Activated gamma-delta T cell (primary cell): ENCODE measurements at places on chromosomes 6 and 20.

DNA sequence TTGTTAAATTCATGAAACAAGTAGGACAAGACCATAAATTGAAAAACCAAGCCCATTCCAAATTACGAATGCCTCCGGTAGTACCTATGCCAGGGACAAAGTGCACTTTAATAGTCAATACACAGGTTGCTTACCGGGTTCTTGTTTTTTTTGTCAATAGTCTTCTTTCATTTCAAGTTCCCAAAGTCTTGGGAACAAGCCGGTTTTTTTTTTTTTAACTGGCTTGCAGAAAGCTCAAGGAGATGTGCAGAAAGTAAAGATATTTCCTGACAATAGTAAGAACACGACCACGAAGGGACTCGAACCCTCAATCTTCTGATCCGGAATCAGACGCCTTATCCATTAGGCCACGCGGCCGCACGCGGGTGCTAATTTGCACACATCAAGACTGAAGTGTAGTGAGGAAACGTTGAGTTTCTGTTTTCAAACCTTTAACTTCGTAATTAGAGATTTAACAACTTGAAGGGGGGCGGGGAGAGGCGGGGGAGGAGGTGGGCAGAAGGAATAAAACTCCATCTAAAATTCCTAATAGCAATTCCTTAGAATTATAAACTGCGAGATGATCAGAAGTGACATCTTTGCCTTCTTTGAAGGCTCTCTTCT, 181.0 kb downstream of the TRIM27 start:
- no peak for DNase-seq

GRCh38 chr6:34161857-34162515, 16.1 kb upstream of the GRM4 start:
- DNase-seq, result no peak

DNA sequence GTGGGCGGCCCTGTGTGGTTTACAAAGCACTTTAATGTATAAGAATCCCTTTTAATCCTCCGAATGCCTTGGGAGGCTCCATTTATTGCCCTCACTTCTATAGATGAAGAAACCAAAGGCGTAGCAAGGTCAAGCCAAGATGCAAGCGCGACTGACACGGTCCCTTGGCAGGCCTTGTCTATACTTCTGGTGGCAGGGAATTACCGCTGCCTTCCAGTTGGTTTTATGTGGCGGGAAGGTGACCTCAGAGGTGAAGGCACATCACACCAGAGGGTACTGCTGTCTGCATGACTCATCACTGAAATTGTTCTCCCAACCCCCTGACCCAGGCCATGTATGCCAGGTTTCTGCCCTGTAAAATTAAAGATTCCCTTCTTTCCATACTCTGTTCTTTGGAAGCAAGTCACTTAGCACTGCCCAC, 36.1 kb upstream of the NAA20 start:
- no peak for DNase-seq

DNA sequence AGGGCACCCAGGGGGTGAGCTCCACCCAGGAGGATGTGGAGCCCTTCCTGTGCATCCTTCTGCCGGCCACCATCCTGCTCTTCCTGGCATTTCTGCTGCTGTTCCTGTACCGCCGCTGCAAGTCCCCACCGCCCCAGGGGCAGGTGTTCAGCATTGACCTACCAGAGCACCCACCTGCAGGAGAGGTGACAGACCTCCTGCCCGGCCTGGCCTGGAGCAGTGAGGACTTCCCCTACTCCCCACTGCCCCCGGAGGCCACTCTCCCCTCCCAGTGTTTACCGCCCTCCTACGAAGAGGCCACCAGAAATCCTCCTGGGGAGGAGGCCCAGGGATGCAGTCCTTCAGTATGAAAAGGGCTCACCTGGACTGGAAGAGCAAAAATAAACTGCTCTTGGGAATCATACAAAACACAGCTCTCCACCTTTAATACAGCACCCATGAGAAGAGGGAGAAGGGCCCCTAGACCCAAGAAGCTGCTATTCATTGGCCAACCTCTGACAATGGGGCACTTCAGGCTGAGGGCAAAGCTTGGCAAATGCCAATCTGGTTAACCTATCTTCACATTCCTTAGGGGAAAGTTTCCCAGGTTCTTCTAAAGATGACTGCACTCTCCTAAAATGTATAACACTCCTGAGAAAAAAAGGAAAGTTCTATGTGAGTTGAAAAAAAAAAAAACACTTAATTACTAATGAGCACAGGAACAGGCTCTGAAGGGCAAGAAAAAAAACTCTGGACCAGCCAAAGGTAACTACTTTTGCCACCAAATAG, 5.0 kb downstream of the SMIM28 start:
- DNase-seq, result no peak

DNA sequence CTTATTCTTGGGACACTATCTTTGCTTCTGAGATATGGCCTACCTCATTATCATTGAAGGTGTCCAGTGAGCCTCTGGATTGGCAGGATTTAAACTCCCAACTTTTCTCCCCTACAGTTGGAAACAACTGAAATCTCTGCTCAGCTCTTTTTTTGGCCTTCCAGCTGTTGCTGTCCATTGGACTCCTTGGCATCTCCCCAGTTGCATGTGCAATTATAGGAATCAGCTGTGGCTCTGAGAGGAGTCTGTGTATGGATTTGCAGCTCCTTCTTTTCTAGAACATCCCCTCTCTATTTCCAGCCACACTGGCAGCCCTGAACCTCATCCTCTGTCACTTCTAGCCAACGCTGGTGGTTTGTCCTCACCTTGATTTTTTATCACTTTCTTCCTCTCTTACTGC, 21.2 kb downstream of the RAB22A start:
- DNase-seq, result no peak

DNA sequence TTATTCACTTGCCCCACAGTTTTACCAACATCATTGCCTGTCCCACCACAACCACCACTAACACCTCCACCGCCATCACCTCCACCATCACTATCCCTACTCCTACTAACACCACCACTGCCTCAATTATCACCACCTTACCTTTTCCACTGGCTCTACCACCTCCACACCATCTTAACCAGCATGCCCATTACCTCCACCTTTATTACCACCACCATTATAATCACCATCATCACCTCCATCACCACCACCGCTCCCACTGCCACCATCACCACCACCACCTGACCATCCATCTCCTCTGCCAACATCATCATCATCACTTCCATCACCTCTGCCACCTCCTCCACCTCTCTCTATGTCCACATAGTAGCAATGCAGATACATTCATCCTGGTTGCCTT, 90.0 kb downstream of the SNAP25 start:
- DNase-seq, result no peak

DNA sequence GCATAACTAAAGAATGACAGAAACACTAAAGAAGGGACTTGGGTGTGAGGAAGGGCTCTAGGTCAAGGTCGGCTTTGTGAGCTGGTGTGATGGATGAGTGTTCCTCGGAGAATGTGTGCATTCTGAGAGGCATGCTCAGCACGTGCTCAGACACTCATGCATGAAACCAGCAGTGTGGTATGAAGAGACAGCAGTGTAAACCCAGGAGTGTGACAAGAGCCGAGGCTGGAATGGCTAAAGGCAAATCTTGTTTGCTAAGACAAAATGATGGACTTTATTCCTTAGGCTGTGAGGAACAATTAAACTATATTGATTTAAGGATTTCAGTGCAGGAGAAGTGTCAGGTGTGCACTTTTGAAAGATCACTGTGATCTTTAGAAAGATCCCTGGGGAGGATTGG, 107.4 kb upstream of the MAP7 start:
- DNase-seq, result no peak
